ENCODE measurements at places on chromosomes 1 and 21.

- DNase-seq, result no peak
Measured at GRCh38 chr1:70528590-70529333, 117.7 kb downstream of the CTH start.

DNA sequence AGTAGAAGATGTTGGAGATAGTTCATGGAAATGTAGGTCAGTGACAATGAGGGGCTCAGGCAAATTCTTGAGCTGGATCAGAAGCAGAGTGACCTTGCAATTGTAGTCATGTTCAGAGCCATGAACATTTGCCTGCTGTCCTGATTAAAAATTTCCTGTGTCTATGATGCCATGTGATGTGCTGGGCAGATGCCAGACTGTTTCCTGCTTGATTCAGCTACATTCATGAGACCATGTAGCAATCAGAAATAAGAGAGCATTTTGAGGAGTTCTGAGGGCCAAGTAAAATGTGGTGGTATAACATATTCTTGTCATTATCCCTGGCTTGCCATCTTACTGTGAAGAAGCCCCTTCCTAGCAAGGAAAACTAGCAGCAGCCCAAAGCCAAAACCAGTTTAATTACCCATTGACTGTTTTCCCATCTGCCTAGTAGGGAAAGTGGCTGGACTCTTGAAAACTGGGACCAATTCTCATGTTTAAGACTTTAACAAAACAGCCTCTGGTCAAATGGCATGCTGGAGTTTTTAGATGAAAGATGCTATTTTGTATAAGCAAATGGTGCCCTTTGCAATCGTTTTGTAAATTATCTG, 118.3 kb downstream of the NOS1AP start:
- DNase-seq, result no peak

GRCh38 chr1:247373721-247374141, 42.1 kb upstream of the ZNF496 start:
- DNase-seq, result no peak

- DNase-seq, result no peak
Measured at GRCh38 chr1:14926229-14926628, 227.3 kb upstream of the TMEM51 start.

DNA sequence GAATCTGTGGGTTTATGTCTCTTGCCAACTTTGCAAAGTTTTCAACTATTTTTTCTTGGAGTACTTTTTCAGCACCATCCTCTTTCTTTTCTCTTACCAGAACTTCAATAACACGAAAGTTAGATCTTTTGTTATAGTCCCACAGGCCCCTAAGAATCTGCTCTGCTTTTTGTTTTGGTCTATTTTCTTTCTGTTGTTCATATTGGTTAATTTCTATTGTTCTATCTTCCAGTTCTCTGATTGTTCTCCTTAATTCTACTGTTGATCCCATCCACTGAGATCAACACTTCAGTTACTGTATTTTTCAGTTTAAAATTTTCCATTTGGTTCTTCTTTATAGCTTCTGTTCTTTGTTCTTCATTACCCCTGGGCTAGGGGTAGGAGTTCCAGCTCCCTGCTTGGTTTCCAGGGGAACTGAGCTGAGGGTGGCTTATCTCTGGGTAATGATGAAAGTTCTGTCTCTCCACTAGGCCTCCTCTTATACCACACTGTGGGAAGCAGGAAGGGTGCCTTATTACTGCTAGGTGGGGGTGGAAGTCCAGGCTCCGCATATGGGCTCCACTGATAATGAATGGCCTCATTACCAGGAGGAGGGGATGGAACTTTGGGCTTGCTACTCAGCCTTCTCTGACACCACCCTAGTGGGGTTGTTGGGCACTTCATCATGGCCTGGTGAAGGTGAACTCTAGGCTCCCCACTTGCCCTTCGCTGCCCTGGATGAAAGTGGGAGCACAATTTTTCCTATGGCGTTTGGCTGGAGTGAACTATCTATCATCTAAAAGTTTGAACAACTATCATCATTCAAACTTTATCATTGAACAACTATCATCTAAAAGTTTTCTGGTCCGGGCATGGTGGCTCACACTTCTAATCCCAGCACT, 39.3 kb downstream of the NAV1 start:
- no peak for DNase-seq

DNA sequence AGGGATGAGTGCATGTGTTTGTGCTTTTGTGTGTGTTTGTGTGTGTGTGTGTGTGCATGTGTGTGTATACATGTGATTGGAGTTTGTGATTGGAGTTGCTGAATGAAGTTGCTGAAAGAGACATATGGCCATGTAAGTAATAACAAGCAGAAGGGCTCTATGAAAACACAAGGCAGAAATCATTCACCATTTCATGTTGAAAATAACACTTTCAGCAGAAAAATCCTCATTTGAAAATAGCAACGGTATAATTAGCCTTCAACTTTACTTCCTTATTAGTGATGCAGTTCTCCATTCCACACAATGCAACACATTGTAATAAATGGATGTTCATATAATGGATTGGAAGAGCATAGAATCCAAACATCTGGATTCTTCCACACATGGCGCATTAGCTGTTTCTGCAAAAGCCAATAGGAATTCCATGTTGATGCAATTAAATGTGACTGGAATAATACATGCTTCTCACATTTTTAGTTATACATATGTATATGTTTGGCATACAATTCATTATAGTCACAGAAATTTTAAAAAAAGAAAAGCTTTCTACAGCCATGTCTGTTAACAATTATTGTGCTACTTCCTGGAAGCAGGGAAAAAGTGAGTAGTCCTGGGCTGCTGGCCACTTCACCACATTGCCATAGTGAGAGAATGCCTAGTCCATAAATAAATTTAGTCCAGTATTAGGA, 538.0 kb downstream of the LTN1 start:
- DNase-seq, result no peak

DNA sequence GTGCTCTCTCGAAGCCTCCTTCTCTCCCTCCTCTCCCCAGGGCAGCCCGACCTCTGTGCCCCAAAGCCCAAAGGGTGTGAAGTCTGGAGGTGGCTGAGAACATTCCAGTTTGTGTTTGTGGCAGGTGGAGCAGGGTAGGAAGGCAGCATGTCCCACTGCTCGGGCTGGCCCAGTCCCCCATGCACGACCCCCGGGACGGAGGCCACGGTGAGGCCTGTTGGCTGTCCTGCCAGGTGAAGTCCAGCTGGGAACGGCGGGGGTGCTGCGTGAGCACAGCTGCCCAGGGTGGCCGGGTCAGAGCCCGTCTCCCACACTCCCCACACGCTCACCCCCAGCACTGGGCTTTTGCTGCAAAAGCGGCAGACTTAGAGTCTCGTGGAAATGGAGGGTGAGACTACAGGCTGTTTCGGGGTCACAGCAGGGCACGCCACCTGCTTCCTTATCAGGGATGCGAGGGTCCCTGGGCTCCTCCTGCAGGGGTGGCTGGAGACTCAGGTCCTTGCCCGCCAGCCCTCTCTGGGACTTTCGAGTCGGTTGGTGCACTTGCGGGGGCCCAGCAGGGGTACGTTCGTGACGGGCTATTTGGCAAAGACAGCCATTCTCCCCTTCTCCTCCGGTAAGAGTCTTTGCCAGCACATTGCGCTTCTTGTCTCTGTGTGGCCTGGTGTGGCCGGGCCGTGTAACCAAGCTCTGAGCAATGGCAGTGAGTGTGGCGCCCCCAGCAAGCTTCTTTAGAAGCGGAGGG, 40.3 kb downstream of the MORN1 start:
- DNase-seq, result no peak

GRCh38 chr1:206706298-206706791, 21.6 kb downstream of the MAPKAPK2 start:
- no peak for DNase-seq

GRCh38 chr1:152517237-152517811, 3.0 kb downstream of the CRCT1 start:
- DNase-seq, result no peak

- DNase-seq, result no peak
Measured at GRCh38 chr1:101748077-101748476, 248.6 kb downstream of the OLFM3 start.

GRCh38 chr1:177969109-177969508, 749 bp downstream of the SEC16B start:
- DNase-seq, result no peak

DNA sequence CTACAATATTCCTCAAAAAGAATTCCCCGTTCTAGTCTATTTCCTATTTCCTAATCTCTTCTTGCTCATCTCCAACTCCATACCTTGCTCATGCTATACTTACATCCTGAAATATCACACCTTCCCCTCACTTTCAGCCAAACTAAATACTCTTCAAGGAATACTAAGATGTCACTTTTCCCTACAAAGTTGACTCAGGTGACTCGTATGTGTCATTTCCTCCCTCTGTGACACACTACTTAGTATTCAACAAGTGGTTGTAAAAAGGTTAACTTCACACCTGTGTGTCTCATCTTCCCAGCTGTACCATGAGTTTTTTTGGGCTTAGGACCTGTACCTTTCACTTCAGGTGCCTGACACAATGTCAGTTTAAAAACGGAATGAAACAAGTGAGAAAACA, 81.9 kb upstream of the LBR start:
- no peak for DNase-seq

GRCh38 chr21:16976193-16976592, 536.6 kb upstream of the CXADR start:
- DNase-seq, result no peak

- no peak for DNase-seq
Measured at GRCh38 chr1:27492796-27493195, 2.8 kb upstream of the WASF2 start.

GRCh38 chr1:200217703-200218102, 190.2 kb downstream of the NR5A2 start:
- no peak for DNase-seq
